ENCODE measurements at places on chromosomes 5 and 9.
A peak's percentile ranks its signal among the peaks of the same experiment; 100 is the strongest.

- no peak for DNase-seq
Observed at GRCh38 chr5:138339464-138339863, 1.4 kb downstream of the FAM53C start.

- DNase-seq: no peak
Observed at GRCh38 chr9:20649381-20649780, 27.1 kb upstream of the MLLT3 start.

DNA sequence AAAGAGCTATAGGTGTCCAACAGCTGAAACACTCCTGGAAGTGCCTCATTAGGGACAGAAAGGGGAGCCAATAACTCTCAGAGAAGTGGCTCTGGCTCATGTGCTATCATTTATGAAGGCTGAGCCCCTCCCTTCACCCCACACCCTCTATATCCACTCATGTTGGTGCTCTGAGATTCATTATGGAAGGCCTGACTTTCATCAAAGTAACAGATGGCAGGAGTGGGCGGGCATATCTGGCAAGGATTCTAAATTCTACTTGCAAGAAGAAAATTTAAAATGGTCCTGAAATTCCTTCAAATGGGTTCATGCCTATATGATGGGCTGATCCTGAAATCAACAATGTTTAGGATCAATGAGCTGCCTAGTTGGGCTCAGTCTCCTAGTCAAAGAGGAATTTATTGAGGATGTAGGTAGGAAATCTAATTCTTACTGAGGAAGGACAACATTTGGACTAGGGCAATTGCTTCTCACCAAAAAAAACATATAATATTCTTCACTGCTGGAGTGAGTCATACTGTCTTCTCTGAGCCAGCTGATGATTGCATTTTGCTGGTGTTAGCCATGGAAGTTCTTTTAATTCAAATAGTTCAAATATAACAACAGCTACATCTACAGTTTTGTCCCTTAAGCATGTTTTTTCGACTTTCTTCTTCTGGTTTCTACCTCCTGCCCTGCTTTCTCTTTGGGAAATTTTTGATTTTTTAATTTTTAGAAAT is 23.5 kb downstream of the NMRK1 start:
- no peak for DNase-seq

DNA sequence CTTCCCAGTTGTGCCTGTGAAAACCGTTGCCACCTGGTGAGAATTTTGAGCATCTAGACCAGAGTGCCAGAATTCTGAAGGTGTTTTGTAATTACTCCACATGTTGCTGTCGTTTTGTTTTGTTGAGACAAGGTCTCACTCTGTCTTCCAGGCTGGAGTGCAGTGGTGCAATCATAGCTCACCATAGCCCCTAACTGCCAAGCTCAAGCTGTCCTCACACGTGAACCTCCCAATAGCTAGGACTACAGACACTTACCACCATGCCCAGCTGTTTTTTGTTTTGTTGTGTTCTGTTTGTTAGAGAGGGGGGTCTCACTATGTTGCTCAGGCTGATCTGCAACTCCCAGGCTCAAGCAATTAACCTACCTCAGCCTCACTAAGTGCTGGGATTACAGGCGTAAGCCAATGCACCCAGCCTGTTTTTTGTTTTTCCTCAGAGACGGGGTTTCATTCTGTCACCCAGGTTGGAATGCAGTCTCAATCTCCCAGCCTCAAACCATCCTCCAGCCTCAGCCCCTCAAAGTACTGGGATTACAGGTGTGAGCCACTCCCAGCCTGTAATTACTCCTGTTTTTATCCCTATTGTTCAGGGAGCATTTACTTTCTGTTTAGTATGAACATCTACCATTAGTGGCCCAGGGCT is 121.1 kb upstream of the DMRT1 start:
- no peak for DNase-seq

GRCh38 chr5:33938507-33938796 is 2.3 kb downstream of the RXFP3 start:
- DNase-seq: no peak

DNA sequence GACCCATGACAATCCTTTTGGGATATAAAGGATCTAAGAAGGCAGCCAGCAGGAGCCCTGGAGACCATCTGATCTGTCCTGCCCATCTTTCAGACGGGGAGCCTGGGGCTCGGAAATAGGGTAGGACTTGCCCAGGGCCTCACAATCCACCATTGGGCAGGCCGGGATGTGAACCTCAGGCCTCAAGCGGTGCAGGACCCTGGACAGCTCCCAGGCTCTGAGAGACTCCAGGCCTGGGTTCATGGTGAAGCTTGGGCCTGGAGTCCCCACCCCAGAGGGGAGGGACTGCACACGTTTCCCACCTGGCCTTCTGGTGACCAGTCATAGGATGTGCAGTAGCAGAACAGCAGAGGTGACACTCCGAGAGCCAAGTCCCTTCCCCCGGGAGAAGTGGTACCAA is 36.6 kb upstream of the RAPGEF1 start:
- DNase-seq: no peak

DNA sequence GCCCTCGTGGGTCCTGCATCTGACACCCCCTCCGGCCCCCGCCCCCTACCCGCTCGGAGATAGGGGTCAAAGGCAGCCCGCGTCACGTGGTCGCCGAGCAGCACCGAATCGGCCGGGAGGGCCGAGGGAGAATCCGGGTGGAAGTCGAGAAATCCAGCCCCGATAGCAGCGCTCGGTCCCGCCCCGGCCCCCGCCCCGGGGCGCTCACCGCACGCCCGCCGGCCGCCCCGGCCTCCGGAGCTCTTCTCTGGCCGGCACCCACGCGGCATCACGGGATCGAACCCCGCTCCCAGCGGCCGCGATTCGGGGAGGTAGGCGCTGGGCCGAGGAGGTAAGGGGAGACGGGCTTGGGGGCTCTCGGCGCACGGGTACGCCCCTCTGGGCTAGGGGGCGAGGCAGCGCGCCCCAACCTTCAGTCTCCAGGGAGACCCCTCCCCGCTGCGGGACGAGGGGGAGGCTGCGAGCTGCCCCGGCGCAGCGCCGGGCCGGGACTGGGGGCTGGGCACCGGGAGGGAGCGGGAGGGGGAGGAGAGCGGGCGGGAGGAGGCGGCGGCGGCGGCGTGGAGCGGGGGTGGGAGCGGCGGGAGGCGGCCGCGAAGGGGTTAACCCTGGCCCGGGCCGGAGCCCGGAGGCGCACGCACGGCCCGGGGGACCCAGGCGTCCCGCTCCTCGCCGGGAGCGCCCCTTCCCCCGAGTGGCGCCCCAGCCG is 22.1 kb upstream of the NDST1 start:
- DNase-seq: no peak

DNA sequence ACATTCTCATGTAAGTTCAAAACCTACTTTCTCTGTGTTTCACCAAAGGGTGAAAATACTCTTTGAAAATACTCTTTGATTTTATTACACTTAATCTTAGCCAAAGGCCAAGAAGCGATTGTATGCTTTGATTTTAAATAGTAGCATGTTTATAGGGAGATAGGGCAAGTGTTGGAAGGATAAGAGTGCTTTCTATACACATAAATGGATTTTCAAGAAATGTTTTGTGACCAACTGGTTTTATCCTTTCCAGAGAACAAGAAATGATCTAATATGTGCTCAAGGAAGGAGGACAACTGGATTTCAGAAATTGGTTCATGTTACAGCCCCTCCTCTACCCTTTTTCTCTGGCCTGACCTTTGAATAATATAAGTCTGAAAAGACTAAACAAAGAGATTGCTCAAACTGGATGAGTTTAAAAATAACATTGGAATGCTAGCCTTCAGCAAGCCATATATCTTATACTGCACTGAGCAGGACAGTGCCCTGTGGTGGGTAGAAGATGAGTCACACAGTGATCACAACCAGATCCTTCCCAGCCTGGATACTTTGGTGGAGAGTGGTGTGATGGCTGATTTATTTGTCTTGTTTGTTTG is 13.1 kb downstream of the PALM2AKAP2 start:
- DNase-seq: no peak

- DNase-seq: no peak
Observed at GRCh38 chr5:179287071-179287470, 58.2 kb downstream of the ADAMTS2 start.

GRCh38 chr5:141326088-141326854 is 4.0 kb upstream of the PCDHGA1 start:
- peak; percentile 20 for DNase-seq

DNA sequence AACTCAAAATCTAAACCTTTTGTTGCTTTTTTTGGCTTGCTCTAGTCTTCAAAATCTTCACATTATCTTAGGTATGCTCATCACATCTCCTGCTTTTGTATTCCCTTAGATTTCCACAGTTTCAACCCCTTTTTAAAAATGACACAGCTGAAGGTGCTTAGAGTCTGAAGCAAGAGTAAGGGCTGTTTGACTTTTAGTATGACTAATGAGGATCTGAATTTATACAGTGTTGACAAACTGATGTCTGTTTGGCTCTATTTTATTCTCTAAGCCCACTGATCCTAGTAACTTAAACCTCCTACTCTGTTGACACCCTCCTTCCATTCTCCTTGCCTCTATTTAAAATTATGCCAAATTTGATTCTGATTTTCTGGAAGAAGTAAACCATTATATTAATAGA is 200.1 kb downstream of the MCTP1 start:
- no peak for DNase-seq

GRCh38 chr9:88628811-88629210 is 93.8 kb downstream of the NXNL2 start:
- DNase-seq: no peak

GRCh38 chr9:76585487-76586389 is 126.8 kb downstream of the GCNT1 start:
- DNase-seq: no peak

GRCh38 chr9:14344053-14344524 is 30.1 kb upstream of the NFIB start:
- DNase-seq: no peak

DNA sequence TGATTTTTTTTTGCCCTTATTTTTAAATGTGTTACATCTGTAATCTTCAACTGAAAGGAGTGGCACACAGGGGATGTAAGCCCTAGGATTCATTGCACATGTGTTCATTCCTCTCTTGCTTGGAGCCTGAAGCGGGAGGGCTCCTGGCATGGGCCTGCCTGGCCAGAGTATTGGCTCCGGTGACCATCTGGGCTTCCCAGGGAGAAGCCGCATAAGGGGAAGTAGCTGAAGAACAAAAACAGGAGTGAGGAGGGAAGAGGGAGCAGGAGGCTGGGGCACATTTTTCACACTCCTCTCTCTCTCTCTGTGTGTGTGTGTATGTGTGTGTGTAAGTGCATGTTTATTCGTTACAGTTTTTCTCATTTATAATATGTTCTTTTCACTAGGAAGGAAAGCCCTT is 269.9 kb downstream of the PRR16 start:
- DNase-seq: no peak

GRCh38 chr5:74192606-74193299 is 447.8 kb downstream of the ENC1 start:
- DNase-seq: no peak

- no peak for DNase-seq
Observed at GRCh38 chr5:39176759-39177630, 42.4 kb downstream of the FYB1 start.

GRCh38 chr5:169424279-169424655 is 123.3 kb upstream of the SLIT3 start:
- DNase-seq: no peak

- peak; percentile 26 for DNase-seq
Observed at GRCh38 chr5:10987925-10988504, 227.0 kb upstream of the DAP start.

- DNase-seq: no peak
Observed at GRCh38 chr9:37229882-37230482, 109.6 kb downstream of the ZCCHC7 start.
